Effector memory CD8-positive, alpha-beta T cell (primary cell): ENCODE measurements at places on chromosomes 12 and 14.

DNA sequence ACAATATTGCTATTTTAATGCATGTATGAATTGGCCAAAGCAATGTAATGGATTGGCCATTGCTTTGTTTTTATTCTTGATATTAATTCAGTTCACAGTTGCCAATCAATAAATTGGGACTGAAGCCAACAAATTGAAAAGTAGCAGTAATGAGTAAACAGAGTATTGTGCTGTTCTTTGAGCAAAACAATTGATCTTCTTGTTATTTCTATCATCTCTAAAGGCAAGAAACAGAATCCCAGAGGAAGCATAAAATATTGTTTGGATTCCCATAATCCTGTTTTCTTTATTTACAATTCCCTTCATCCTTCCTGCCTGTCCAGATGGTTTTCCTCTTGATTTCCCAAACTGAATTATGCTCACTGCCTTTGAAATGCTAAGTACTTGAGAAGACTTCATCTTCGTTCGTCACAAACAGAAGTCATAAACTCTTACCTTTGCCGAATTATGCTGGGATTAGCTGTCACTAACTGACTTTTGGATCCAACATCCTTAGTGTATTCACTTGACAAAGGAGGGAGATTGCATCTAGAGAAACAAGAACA is 85.9 kb downstream of the ST8SIA1 start:
- H3K36me3 ChIP-seq, result peaks cover 9% of the 10 kb centered on the region
- no peak overlapping the region for H3K4me3 ChIP-seq
- H3K27me3 ChIP-seq, result no peaks in the 10 kb centered on the region
- peaks cover 2% of the 10 kb centered on the region for H3K4me1 ChIP-seq
- no peak for DNase-seq

DNA sequence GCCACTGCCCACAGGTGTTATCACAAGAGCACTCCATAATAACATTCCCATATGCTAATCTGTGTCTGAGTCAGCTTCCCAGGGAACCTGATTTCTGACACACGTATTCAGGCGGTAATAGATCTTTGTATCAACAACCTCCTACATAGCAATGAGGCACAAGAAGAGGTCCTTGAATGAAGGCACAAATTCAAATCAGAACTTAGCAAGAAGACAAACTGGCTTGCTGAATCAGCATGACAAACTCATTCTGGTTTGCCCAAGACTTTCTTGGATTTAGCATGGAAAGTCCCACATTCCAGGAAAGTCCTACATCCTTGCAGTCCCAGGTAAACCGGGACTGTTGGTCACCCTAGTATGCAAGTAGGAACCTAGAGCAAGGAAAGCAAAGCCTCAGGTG is 33.9 kb upstream of the RNU6-7 start:
- no peaks in the 10 kb centered on the region for H3K27me3 ChIP-seq
- H3K27ac ChIP-seq, result no peak overlapping the region
- DNase-seq, result no peak
- no peak overlapping the region for H3K4me3 ChIP-seq
- no peaks in the 10 kb centered on the region for H3K36me3 ChIP-seq
- H3K4me1 ChIP-seq, result no peaks in the 10 kb centered on the region

DNA sequence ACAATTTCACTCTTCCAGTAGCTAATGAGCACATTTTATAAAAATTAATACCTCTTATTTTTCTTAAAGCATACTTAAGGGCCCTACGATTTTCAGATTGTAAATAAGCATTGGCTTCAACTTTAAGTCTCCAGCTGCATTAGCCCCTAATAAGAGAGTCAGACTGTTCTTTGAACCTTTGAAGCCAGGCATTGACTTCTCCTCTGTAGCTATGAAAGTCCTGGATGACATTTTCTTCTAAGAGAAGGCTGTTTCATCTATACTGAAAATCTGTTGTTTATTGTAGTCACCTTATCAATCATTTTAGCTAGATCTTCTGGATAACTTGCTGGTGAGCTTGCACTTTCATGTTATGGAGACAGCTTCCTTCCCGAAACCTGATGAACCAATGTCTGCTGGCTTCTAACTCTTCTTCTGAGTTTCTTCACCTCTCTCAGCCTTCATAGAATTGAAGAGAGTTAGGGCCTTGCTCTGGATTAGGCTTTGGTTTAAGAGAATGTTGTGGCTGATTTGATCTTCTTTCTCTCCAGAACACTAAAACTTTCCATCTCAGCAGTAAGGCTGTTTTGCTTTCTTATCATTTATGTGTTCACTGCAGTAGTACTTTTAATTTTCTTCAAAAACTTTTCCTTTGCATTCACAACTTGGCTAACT is 377.1 kb upstream of the RGS6 start:
- H3K4me1 ChIP-seq, result peaks cover 41% of the 10 kb centered on the region
- no peaks in the 10 kb centered on the region for H3K27me3 ChIP-seq
- peak overlapping the region; percentile 94 for H3K27ac ChIP-seq
- peak overlapping the region; percentile 81 for H3K4me3 ChIP-seq
- H3K36me3 ChIP-seq, result peaks cover 5% of the 10 kb centered on the region
- no peak for DNase-seq

GRCh38 chr14:102510616-102511520 is 1.3 kb upstream of the ANKRD9 start:
- H3K27me3 ChIP-seq, result no peaks in the 10 kb centered on the region
- H3K36me3 ChIP-seq, result peaks cover 11% of the 10 kb centered on the region
- peak overlapping the region; percentile 83 for H3K27ac ChIP-seq
- H3K4me3 ChIP-seq, result peak overlapping the region; percentile 84
- peaks cover 4% of the 10 kb centered on the region for H3K4me1 ChIP-seq
- no peak for DNase-seq

DNA sequence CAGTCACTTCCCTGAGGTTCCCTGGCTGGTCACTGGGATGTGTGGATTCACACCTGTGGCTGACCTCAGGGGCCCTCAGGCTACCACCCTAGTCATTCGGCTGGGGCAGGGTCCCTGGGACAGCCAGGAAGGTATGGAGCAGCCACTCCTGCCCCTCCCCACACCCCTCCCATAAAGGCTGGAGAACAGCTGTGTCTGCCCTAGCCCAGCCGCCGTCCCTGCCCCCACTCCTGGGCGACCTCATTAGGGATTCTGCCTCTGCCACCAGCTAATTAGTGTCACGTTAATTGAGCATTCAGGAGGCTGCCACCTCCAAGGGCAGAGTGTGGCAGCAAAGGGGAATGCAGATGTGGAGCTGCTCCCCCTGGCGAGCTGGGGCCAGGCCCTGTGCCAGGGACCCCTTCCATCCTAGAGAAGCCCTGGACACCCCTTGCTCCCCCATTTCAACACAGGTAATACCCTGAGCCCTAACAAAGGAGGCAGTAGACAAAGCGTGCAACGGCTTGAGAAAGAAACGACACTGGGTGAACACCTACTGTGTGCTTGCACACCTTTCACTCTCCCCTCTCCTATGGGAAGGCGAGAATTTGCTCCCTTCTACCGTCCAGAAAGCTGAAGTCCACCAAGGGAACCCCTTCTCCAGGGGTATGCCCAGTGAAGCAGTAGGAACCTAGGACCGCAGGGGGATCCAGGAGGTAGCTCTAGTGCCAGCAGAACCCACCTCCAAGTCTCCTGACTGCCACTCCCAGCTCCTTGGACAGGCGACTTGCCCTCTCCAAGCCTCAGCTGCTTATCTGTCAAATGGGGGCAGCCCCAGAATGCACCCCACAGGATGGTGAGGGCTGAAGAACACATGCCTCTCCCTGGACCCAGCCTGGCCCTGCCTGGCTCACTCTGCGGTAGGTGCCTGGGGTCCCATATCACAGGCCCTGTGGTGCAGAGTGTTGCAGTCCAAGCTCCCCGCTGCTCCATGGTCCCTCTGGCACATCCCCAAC is 45.1 kb downstream of the FAM222A start:
- DNase-seq, result no peak
- no peak overlapping the region for H3K27ac ChIP-seq
- H3K4me3 ChIP-seq, result no peak overlapping the region
- H3K27me3 ChIP-seq, result peaks cover 10% of the 10 kb centered on the region
